ENCODE measurements at places on chromosomes 12 and 14.

DNA sequence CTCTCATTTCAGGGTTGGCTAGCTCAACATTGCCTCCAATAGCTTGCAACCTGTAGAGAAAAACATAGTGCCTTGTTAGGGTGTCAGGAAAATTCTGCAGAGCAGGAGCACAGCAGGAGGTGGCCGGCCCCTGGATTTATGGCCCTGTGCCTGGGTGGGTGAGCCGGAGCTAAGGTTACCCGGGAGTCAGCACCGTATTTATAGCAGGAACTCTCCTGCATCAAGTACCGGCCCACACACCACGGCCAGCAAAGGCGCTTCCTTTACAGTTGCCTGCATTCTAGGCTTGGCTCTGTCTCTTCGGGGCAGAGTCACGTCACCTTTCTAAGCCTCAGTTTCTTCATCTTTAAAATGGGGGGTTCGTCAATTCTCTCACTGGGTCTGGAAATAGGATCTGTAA is 52.8 kb upstream of the EML1 start:
- no peaks in the 10 kb centered on the region for H3K36me3 ChIP-seq
- H3K27me3 ChIP-seq: peaks cover 8% of the 10 kb centered on the region
- DNase-seq: no peak
- no peaks in the 10 kb centered on the region for H3K4me1 ChIP-seq
- H3K4me3 ChIP-seq: no peak overlapping the region
- H3K27ac ChIP-seq: no peak overlapping the region

DNA sequence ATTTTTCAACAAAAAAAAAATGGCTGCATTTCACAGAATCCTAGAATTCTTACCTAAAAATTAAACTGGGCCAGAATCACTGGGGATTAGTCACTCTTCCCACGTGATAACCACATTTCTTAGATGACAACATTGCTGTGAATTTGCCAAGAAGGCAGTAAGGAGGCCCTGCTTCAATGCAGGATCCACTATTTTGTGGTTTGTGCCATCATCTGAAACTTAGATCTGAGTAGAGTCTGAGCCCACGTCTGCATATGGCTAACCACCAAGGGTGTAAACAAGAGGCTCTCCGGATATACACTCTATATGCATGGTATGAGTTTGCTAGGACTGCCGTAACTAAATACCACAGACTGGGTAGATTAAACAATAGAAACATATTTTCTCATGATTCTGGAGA is 24.4 kb upstream of the TBX5 start:
- H3K36me3 ChIP-seq: no peaks in the 10 kb centered on the region
- H3K4me1 ChIP-seq: no peaks in the 10 kb centered on the region
- H3K27ac ChIP-seq: no peak overlapping the region
- DNase-seq: no peak
- no peaks in the 10 kb centered on the region for H3K27me3 ChIP-seq

DNA sequence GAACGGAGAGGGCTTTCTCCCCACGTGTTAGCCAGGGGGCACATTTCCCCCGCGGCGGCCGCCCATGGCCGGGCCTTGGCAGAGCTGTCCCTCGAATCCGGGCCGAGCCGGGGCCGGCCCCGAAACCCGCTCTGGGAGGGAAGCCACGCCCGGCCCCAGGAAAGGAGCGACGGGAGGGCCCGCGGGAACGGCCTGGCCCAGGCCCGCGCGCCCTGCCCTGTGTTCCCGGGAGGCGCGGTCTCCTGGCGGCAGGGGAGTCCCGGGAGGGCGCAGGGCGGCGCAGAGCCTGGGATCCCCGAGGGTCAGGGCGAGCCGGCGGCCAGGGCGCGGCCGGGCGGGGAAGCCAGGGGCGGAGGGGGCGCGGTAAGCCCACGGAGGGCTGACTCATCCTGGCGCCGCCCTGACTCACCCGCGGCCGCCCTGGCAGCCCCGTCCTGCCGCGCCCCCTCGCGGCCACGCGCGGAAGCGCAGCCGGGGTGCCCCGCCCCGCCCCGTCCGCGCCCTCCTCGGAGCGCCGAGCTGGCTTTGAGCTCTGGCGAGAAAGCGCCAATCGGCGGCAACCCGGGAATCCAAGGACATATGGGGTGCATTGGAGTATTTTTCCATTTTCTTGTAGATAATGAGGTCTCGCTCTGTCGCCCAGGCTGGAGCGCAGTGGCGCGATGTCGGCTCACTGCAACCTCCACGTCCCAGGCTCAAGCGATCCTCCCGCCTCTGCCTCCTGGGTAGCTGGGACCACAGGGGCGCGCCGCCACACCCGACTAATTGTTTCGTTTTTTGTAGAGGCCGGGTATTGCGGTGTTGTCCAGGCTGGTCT is 31.8 kb upstream of the PLEKHG6 start:
- peaks cover 4% of the 10 kb centered on the region for H3K4me1 ChIP-seq
- no peaks in the 10 kb centered on the region for H3K27me3 ChIP-seq
- no peak overlapping the region for H3K4me3 ChIP-seq
- H3K27ac ChIP-seq: no peak overlapping the region

DNA sequence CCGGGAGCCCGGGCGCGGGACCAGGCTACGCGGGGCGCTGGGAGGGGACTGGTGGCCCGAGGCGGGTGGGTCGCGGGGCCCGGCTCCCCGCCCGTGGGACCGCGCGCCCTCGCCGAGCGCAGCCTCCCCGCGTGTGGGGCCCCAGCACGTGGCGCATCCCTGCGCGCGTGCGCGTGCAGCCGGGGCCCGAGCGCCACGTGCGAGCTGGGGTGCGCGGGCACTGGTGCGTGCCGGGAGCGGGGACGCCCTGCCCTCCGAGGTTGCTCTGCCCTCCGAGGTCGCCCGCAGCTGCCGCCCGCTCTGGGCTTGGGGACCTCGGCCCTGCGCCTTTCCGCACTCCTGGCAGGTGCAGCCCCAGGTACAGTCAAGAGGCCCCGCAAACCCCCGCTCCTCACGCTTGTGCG is 365 bp upstream of the CCDC88C start:
- peaks cover 36% of the 10 kb centered on the region for H3K4me1 ChIP-seq
- peaks cover 8% of the 10 kb centered on the region for H3K36me3 ChIP-seq
- H3K27ac ChIP-seq: peak overlapping the region; percentile 29
- peak; percentile 81 for DNase-seq
- H3K27me3 ChIP-seq: no peaks in the 10 kb centered on the region

DNA sequence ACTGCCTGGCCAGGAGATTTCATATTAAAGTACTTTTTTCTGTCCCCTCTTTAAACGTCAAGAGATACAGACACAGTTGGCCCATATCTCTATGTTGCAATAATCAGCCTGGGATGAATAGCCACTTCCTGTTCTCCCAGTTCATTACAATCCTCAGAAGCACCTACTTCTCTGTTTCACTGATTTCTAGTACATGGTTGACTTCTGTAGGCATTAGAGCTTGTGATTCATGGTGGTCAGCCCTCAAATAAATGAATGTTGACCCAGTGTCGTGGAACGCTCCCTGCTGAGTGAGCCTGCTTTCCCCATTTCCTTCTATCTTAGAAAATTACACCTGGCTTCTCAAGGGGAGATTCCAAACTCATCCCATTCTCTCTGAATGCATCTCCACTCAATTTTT is 416.7 kb downstream of the PDZRN4 start:
- no peaks in the 10 kb centered on the region for H3K4me1 ChIP-seq
- no peak for DNase-seq
- no peaks in the 10 kb centered on the region for H3K27me3 ChIP-seq

GRCh38 chr12:15899282-15899870 is 11.8 kb upstream of the DERA start:
- DNase-seq: peak; percentile 27
- no peaks in the 10 kb centered on the region for H3K4me1 ChIP-seq
- H3K27me3 ChIP-seq: no peaks in the 10 kb centered on the region
- peaks cover 16% of the 10 kb centered on the region for H3K36me3 ChIP-seq
- H3K4me3 ChIP-seq: no peak overlapping the region
- no peak overlapping the region for H3K27ac ChIP-seq

DNA sequence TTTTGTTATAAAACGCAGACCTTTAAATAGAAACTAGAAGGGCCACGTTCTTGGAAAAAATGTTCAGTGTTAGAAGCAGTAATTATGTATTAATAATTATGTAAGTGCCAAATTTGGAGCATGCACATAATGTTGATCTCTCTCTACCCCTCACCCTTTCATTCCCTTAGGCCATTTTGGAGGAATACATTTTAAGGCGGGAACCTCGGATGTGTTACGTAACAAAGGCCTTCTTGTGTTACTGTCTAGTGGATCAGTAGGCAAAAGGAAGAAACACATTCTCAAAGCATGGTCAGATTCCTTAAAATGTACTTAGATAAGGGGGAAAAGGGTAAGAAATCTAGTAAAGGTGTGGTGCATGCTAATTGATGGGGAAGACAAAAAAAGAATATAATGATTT is 52.7 kb downstream of the RASSF3 start:
- H3K27ac ChIP-seq: no peak overlapping the region
- H3K27me3 ChIP-seq: no peaks in the 10 kb centered on the region
- DNase-seq: no peak
- no peak overlapping the region for H3K4me3 ChIP-seq
- H3K4me1 ChIP-seq: peaks cover 88% of the 10 kb centered on the region

- no peaks in the 10 kb centered on the region for H3K4me1 ChIP-seq
- DNase-seq: no peak
- no peaks in the 10 kb centered on the region for H3K36me3 ChIP-seq
- no peak overlapping the region for H3K27ac ChIP-seq
- no peak overlapping the region for H3K4me3 ChIP-seq
Measured at GRCh38 chr14:87573591-87573990, 419.4 kb downstream of the GALC start.

GRCh38 chr12:3304436-3305165 is 186.4 kb upstream of the PRMT8 start:
- peaks cover 6% of the 10 kb centered on the region for H3K4me1 ChIP-seq
- no peaks in the 10 kb centered on the region for H3K36me3 ChIP-seq
- no peak for DNase-seq

- no peaks in the 10 kb centered on the region for H3K4me1 ChIP-seq
- no peak for DNase-seq
- no peak overlapping the region for H3K4me3 ChIP-seq
- no peaks in the 10 kb centered on the region for H3K36me3 ChIP-seq
Measured at GRCh38 chr14:84592770-84593169, 937.2 kb upstream of the FLRT2 start.

DNA sequence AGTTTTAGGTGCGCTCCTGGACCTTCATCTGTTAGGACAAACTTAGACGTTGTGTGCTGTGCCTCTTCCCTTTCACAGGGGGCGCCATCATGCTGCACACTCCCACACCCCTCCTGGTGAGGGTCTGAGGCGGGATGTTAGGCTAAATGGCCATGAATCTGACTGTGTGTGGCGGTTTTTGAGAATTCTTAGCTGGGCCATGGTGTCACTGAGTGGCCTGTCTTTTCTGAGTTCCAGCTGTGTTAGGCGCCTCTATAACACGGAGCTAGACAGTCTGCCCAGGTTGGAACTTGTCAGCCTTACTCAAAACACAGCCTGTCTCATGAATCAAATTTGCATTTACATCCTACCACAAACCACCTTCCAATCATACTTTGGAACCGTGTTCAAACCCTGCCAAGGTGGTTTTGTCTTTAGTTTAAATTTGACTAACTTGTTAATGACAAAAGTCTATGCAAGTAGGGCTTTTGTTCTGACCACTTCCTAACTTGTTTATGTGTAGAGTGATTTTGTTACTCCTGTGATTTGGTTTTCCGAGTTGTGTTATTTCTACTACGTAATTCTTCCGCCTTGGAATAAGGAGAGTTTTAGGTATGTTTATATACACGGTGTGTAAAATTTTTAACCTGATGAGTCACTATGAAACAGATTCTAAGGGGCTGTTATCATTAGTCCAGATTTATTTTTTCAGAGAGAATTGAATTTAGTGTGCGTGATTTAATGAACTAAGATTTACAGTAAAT is 19.6 kb downstream of the ACVR1B start:
- DNase-seq: no peak
- H3K4me1 ChIP-seq: peaks cover 62% of the 10 kb centered on the region
- H3K27ac ChIP-seq: no peak overlapping the region
- no peaks in the 10 kb centered on the region for H3K27me3 ChIP-seq
- H3K4me3 ChIP-seq: peak overlapping the region; percentile 17

- H3K4me3 ChIP-seq: no peak overlapping the region
- H3K27ac ChIP-seq: no peak overlapping the region
Measured at GRCh38 chr14:83172363-83172762, 1638.7 kb upstream of the SEL1L start.

DNA sequence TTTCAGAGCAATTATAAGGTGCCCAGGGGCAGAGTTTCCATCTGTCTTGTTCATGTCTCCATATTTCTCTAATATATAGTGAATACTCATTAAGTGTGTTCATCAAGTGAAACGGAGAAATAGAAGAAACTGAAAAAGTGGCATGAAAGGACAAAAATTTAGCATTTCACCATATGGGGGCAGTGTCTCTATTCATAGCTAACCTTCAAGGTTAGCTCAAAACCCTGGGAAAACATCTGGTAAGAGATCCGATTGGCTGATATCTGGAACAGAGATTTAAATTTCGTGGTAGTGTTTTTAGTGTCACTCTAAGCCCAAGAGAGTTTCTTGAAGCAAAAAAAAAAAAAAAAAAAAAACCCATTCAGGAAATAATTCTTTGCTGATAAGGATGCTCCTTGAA is 367.5 kb downstream of the DAD1 start:
- H3K4me3 ChIP-seq: no peak overlapping the region
- no peak overlapping the region for H3K27ac ChIP-seq
- no peaks in the 10 kb centered on the region for H3K36me3 ChIP-seq
- H3K4me1 ChIP-seq: no peaks in the 10 kb centered on the region
- no peaks in the 10 kb centered on the region for H3K27me3 ChIP-seq

All from CD8-positive, alpha-beta memory T cell (primary cell).